ENCODE measurements at places on chromosomes 1 and 21. TPM values are rescaled to one million over a fixed set of nuclear protein-coding genes. Genes with fewer than 3 reads are reported as not detected.

GRCh38 chr1:204866051-204866596 lies 4.5 kb upstream of the NFASC start:
- no peak for DNase-seq

DNA sequence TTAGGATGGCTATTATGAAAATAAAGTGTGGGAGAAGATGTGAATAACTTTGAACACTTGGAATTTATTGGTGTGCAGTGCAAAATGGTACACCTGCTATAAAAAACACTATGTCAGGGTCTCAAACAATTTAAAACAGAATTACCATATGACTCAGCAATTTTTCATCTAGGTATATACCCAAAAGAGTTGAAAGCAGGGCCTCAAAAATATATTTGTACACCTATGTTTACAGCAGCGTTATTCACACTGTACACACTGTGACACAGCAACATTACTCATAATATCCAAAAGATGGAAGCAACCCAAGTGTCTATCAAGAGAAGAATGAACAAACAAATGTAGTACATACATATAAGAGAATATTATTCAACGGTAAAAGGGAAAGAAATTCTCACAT lies 75.8 kb downstream of the SPATA6 start:
- no peak for DNase-seq

DNA sequence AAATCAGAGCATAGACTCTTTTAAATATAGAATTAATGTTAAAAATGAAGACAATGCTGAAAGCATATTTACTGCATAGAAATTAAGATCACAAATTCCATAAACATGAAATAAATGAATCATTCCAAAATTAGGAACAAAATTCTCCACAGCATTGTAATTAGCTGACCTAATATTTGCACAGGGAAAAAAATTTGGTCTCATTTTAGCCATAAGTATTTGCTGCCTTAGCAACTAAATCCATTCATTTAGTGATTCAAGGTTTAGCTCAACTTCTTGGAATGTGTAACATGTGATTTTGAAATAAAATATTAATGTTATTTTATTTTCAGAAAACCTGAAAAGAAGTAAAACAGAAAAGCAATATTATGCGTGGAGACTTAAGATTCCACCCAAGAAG lies 25.5 kb downstream of the ADAMTS5 start:
- no peak for DNase-seq

GRCh38 chr1:182460550-182460951 lies 10.6 kb downstream of the RGSL1 start:
- no peak for DNase-seq

DNA sequence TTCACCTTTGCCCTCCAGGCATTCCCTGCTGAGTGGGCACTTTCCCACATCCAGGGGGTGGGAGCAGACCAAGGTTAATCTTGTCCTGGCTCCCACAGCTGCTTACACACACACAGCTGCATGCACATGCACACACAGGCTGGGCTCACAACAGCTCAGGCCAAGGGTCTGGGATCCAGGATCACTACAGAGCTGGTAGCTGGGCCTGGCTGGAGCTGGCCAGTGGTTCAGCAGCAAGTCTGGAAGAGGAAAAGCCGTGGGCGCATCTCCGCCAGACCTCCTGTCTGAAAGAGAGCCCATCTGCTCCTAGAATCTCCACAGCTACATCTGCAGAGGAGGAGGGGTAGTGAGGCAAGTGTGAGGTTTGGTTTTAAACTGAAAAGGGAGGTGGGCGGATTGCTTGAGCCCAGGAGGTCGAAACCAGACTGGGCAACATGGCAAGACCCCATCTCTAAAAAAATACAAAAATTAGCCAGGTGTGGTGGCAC lies 3.8 kb downstream of the CDK18 start:
- DNase-seq = no peak

DNA sequence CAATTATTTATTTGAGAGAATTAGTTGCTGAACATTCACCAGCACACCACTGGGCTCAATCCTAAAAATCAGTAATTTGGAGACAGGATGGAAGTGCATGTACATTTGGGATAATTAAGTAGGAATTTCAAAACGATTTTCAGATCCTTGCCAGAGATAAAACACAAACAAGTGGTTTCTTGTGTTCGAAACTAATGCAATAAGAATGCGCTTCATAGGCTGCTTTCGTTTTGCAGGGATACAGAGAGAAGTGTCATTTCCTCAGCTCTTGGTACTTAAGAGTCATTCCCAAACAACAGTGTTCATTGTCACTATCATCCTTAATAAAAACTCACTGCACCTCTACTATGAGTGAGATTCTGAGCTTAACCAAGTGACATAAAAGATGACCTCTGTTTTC lies 20.6 kb upstream of the USP24 start:
- DNase-seq = no peak

- DNase-seq = no peak
These were observed 62.1 kb upstream of the CD55 start for GRCh38 chr1:207259391-207259790.

- DNase-seq = no peak
These were observed 68.7 kb downstream of the MAP10 start for GRCh38 chr1:232873931-232874330.

DNA sequence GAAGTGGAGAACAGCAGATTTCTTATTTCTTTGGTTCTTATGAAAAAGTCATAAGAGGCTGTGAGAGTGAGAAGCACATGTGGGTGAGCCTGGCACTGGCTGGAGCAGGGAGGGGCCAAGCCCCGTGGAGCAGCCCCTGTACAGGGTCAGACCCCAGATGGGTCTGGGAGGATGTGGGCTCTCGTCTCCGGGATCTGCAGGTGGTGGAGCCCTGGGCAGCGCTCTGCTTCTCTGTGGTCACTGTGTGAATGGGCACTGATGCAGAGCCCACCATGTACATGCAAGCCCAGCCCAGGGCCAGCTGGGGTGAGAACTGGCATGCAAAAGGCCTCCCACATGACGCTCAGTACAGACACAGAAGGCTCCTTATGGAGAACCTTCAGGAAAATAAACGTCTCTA lies 67.6 kb downstream of the SIM2 start:
- DNase-seq = no peak

DNA sequence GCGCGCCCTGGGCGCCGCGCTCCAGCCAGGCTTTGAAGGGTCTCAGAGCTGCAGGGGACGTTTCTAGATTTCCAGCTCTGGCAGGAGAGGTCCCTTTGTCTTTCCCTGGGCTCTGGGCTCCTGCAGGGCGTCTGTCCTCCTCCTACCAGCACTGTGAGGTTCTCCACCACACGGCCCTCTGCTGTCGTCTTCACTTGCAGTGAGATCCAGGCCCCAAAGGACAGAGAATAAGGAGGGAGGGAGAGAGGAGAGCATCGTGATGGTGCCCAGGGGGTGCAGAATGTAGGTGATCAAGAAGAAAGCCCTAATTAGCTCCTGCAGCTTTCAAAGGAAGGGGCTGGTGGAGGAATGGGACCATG lies 4.2 kb upstream of the GNB1 start:
- no peak for DNase-seq

- DNase-seq = no peak
These were observed 297.0 kb downstream of the DISC1 start for GRCh38 chr1:231923491-231924041.

- DNase-seq = no peak
These were observed 159.0 kb upstream of the GALNT2 start for GRCh38 chr1:229907884-229908638.

GRCh38 chr1:169260478-169261151 lies 107.0 kb downstream of the NME7 start:
- no peak for DNase-seq

DNA sequence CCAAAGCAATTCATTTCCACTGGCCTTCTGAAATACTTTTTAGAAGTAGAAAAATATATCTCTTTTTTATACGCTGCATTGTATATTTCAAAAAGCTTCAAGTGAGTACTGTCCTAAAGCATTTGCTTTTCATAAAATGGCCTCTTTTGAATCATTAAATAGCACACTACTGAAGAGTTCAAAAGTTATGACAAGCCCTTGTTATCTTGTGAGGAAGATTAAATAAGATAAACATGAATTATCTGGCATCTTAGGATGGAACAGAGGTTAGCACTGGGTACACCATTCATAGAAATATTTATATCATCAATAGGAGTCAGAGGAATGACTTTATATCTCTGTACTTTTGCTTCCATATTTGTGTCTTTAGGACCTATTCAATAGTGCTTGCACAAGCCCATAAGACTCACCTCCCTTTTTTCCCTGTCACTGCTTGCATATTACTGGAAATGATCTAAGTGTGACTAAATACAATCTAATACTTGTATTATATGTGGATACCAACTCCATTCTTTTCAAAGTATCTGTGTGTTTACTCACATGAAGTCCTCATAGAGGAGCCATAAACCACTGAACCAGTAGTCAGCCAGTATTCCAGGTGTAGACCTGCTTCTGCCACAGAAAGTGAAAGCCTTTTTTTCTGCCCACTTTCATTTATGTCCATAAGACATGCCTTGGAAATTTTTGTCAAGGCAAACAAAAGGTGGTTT lies 274.2 kb upstream of the C1orf105 start:
- no peak for DNase-seq

- DNase-seq = no peak
These were observed 58.8 kb upstream of the SPATA6 start for GRCh38 chr1:48530727-48531351.

GRCh38 chr1:65825741-65826140 lies 33.0 kb downstream of the PDE4B start:
- DNase-seq = no peak

DNA sequence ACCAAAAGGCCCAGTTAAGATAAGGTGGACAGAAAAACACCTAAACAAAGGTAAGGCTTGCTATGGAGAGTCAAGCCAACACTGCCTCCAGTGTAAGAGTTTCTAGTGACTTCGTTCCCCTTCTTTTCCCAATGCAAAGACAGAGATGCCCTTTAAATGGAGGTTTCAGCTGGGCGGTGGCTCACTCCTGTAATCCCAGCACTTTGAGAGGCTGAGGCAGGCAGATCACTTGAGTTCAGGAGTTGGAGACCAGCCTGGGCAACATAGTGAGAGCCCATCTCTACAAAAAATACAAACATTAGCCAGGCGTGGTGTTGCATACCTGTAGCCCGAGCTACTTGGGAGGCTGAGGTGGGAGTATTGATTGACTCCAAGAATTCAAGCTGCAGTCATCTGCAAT lies 24.0 kb upstream of the COL6A1 start:
- DNase-seq = no peak

GRCh38 chr21:33392284-33392985 lies 10.8 kb upstream of the IFNGR2 start:
- no peak for DNase-seq

GRCh38 chr1:3547055-3548005 lies 64.0 kb downstream of the MEGF6 start:
- DNase-seq = peak; percentile 87

DNA sequence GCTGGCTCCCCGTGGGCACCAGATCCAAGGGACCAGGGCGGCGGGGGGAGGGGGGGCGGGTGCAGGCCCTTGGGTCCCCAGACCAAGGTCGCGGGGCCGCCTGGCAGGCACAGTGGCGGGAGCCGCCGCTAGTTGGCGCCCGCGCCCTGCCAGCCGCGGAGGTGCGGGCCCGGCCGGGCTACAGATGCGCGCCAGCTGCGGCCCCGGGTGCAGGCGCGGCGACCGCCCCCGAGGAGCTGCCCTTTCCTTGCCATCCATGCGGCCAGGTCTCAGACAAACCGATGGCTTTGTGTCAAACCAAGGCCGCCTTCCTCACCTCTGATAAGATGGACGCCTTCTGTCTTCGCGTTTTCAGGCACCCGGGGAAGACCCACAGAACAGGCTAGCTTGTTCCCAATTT lies 2.2 kb upstream of the RUNX3 start:
- no peak for DNase-seq

- DNase-seq = peak; percentile 93
These were observed 7.3 kb downstream of the F11R start for GRCh38 chr1:161013488-161014230.

DNA sequence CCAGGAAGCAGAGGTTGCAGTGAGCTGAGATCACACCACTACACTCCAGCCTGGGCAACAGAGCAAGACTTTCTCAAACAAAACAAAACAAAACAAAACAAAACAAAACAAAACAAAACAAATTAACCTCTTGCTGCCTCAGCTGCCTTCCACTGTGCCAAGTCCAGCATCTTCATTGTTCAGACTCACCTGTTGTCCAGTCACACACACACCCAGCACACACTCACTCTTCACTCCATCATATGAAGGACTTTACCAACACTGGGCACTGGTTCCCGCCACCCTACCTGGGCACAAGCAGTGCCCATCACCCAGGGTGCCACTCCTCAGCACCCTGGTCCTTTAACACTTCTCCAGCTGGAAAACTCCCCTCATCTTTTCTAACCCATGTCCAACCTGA lies 14.6 kb downstream of the PYCR2 start:
- no peak for DNase-seq

GRCh38 chr1:29372108-29372507 lies 135.8 kb downstream of the PTPRU start:
- no peak for DNase-seq

- DNase-seq = no peak
These were observed 173.4 kb upstream of the HMCN1 start for GRCh38 chr1:185560760-185561159.

DNA sequence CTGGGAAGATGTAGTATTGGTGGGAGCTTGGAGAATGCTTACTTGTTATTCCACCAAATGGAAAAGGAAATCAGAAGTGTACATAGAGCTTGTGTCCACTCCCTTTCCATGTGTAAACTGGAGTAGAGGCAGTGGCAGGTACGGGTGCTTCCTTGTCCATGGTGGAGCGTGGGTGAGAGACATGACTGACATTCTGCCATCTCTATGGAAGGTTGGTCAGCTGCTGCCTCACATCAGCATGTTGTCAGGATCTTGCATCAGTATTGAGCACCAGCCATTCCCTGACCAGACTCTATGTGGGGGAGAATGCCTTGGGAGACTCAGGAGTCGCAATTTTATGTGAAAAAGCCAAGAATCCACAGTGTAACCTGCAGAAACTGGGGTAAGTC lies 19.8 kb downstream of the NLRP3 start:
- DNase-seq = no peak

DNA sequence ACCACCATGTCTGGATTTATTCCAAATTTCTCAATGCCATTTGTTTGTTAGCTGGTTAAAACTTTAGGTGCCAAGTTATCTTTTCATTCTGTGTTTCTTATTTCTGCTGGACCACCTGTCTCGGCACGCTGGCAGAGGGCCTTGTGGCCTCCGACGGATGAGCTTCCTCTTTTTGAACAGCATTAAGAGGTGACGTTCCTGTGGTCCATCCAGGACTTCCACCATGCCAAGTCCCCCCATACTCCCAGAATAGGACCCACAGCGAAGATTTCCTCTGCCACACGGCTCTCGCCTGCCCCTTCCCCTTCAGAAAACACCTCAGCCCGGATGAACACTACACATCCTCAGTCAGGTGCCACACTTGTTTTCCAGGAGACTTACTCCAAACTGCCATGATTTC lies 73.8 kb downstream of the NTPCR start:
- DNase-seq = no peak

The ATP6V1G3 gene
- not detected for total RNA-seq

The HSD11B1 gene
- 0.88 TPM for total RNA-seq

The CLCA4 gene
- 15.1 TPM for total RNA-seq

The WDR77 gene
- total RNA-seq = 33.8 TPM

The CCDC185 gene
- not detected for total RNA-seq

The RNF186 gene
- 4.3 TPM for total RNA-seq

The ZFYVE9 gene
- 44.3 TPM for total RNA-seq

The LCE1D gene
- not detected for total RNA-seq

The OR2T10 gene
- total RNA-seq = not detected

The CDKN2C gene
- 31.1 TPM for total RNA-seq

The E2F2 gene
- 0.33 TPM for total RNA-seq

The ZBTB8A gene
- 6.6 TPM for total RNA-seq
